ENCODE measurements at places on chromosomes 2 and 18.

- no peak for DNase-seq
Observed at GRCh38 chr2:206555721-206556120, 86.6 kb upstream of the FAM237A start.

DNA sequence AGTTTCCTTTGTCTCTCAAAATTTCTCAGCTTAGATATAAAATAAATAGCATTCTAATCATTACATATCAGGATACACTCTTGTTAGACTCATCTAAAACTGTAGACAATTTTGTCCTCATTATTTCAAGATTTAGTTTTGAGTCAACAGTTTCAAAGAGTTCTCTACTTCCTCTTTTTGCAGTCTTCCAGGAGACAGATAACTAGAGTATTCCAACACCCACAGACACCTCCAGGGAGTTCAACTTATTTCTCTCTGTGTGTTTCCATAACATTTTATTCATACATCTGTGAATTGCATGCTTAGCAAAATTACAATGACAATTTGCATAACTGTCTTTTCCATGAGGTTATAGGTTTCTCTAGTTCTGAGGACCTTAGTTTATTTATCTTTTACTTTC is 166.6 kb upstream of the HNMT start:
- no peak for DNase-seq

GRCh38 chr2:10190737-10191532 is 68.4 kb downstream of the RRM2 start:
- DNase-seq, result no peak

DNA sequence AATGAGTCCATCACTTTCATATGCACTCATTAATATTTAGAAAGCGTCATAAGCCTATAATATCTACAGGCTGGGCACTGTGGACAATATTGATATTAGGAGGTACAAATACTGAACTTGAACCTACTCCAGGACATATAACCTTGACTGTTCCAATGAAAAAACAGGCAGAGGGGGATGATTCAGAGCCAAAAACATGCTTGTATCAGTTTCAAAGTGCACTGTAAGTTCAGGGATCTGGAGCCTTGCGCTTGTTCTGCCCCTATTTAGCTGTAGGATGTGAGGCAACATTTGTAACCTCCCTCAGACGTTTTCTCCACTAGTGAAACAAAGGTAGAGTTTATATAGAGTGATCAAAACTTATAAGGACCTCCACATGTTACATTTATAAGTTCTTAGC is 246.1 kb upstream of the GYPC start:
- no peak for DNase-seq

DNA sequence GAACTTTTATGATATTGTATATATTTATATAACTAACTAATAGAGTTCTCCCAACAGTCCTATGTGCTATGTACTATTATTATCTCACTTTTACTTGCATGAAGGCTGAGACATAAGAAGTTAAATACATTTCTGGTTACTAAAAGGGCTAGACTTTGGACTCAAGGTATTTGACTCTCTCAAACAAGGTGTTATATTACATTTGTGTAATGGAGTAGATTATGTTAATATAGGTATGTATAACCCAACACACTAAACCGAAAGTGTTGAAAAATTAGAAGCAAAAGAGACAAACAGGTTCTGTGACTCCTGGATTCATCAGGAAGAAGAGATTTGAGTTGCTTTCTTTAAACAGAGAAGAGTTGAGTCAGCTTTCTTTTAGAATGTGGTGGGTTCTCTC is 733.6 kb upstream of the ZEB2 start:
- no peak for DNase-seq

GRCh38 chr18:11995445-11996189 is 14.3 kb downstream of the IMPA2 start:
- no peak for DNase-seq

DNA sequence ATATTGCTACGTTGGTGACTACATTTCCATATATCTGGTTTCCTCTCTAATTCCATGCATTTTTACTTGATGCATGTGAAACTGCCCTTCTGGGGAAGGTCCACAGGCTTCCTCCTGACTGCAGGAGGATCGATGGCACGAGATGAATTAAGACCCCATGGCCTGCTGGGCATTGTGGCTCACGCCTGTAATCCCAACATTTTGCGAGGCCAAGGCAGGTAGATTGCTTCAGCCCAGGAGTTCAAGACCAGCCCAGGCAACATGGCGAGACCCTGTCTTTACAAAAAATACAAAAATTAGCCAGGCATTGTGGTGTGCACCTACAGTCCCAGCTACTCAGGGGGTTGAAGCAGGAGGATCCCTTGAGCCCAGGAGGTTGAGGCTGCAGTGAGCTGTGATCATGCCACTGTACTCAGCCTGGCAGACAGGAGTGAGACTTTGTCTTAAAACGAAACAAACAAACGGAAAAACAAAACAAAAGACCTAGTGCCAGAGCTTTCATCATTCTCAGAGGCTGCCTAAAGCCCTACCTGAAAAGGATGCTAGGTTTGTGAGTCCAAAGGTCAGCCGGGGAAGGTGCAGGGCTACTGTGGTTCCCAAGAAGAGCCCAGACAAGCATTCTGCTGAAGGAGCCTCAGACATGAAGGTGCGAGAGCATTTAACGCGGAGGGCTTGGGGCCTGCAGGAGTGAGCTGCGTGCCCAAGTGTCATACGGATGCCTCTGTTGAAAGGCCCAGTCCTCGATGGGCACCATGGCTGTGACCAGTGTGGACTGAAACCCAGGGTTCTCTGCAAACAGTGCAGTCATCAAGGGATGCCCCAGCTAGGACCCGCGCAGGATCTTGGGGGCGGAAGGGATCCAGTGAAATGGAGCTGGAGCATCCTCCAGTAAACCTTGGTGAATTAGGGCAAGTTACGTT is 21.6 kb downstream of the GPR55 start:
- DNase-seq, result no peak

GRCh38 chr2:42913280-42913878 is 121.0 kb upstream of the HAAO start:
- DNase-seq, result no peak
